ENCODE measurements at places on chromosomes 6 and 20.

DNA sequence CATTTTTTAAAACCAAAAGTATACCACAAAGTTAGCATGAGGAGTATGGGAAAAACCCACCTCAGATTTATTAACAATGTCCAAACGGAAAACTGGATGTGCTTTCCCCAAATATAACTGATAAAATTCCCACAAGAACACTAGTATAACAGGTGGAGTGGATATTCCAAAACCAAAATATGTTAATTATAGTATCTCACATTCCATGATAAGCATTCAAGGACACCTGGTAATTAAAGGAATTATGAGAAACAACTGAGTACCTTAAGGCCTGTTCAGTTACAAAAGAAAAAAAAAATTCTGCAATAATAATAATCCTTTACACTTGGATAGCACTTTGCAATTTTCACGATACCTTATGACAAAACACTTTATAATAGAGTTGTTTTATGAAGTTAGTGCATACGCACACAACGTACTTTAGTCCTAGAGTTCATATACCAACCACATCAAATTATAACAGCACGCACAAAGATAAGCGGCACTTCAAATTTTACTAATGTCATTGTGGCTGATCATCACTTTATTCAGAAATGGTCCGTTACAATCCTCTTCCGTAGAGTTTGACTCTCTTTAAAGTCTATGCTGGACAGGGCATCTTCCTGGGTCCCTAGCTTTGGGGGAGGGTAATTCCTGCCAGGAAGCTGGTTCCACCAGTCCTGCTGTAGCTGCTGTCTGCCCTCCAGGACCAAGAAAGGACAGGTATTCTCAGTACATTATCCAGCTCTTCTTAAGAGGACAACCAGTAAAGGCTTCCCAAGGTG is 1.7 kb downstream of the CDK19 start:
- DNase-seq: no peak

DNA sequence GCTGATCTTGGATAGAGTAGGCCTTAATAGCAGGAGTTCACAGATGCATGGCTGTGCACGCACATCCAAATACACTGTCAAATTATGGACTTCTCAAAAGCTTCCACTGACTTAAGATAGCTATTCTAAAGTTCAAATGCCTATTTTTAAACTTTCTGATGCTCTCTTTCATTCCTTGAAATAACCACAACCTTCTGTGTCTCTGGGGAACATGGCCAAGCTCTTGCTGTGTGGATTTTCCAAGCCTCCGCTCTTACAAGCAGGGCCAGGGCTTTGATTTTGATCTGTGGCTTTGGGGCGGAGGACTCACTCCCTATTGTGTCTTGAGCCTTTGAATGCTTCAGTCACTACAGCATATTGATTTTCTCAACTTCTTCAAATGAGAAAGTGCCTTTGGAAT is 35.7 kb upstream of the SNRPB2 start:
- DNase-seq: no peak

DNA sequence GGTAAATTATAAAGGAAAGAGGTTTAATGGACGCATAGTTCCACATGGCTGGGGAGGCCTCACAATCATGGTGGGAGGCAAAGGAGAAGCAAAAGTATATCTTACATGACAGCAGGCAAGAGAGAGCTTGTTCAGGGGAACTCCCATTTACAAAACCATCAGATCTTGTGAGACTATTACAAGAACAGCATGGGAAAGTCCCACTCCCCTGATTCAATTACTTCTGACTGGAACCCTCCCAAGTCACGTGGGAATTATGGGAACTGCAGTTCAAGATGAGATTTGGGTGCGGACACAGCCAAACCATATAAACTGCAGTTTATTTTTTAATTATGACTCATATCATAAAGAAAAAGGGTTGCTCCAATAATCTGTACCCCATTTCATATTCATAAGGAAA is 22.3 kb upstream of the HLA-DQA2 start:
- no peak for DNase-seq

DNA sequence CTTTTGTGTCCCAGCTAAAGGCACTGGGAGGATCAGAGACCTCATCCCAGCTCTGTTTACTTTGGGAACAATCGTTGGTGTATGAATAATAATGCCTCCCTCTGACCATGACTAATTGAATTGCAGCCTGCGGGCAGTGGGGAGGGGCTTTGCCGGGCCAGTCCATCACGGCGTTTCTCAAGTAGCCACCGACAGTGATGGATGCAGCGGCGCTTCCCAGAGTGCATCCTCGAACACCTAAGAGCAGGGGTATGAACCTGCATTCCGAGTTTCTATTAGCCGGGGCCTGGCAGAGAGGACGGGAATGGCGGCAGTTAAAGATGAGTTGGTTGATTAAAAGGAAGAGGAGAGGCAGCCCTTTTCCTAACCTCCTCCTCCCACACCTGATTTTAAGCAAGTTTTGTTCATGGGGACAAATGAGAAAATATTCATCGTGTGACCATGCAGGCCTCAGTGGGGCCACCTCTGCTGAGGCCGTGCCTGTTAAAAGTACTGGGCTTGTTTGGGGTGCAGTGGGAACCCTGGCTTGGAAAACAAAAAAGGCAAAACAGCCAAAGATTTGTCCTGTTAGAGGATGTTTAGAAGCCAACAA is 154.1 kb downstream of the FOXA2 start:
- no peak for DNase-seq

GRCh38 chr20:10864076-10864672 is 190.4 kb upstream of the JAG1 start:
- no peak for DNase-seq

DNA sequence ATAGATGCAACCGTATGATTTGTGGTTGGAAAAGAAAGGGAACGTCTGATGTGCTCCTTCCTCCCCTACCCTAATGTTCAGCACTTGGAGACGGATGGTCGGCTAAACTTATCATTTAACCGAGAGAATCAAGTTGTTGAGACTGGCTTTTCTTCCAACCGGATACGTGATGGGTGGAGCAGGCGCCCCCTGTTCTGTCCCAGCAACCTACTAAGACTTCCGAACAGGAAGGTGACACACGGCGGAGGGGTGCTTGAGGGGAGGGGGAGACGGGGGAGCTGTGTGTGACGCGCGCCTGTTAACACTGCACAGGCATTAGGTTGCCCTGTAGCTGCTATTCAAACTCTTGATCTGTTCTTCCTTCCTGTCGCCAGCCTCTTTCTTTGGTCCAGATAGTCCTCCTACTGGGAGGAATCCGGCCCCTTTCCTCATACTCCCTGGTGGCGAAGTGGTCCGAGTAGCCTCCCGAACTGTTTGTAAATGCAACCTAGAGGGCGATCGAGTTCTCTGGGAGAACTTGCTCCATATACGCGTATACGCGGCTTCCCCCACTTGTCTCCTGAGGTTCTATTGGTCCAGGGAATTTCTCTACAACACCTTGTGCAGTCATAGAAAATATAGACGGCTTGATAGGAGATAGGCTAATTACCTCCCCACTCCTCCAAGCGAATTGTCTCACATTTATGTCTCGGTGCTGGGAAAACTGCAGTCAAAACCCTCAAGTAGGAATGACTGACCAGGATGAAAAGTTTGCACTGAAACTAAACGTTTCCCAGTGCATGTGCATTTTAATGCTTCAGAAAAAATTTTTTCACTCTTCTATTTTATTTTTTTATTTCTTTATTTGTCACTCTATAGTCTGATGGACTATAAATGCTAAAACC is 126.0 kb upstream of the SLC2A12 start:
- DNase-seq: peak; percentile 76

DNA sequence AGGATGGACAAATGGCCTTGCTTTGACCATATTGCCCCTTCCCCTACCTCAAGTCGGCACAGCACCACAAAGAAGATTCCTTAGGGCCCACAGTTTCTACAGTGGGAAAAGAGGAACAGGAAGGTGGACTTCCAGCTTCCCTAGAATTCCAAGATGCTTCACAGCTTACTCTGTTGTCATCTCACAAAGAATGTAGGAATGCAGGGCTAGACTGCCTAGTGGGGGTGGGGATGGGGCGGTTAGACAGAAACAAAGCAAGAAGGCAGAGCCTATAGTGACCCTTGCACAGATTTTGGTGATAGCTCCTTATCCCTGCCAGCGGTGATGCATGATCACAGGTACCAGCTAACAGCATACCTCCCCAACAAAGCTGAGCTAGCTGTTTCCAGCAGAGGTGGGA is 607.6 kb upstream of the MAN1A1 start:
- DNase-seq: no peak

GRCh38 chr6:89009624-89010059 is 46.2 kb upstream of the RNGTT start:
- no peak for DNase-seq

DNA sequence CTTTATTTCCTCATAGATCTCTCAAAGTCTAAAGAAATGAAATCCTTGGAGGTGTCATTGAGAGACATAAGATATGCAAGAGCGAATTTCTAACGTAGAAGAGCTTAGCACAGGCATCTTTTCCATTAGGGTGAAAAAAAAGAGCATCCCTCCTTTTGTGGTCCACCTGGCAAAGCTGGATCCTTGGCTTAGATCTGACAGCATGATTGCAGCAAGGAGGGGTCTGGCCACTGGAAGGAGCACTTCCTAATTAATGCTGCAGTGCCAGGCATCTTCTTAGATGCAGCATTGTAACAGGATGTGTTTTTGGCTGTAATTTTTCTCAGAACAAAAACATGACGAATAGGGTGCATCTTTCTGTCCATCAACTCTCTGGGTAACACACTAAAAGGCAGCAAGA is 60.1 kb upstream of the TFAP2D start:
- DNase-seq: no peak
